Hepatic stellate cell (primary cell): ENCODE measurements at places on chromosomes 16 and 17.

GRCh38 chr17:40179923-40180659 is 2.8 kb downstream of the RAPGEFL1 start:
- peak; percentile 79 for DNase-seq

- no peak for DNase-seq
These were observed 7.9 kb downstream of the CMTM3 start for GRCh38 chr16:66612422-66612821.

DNA sequence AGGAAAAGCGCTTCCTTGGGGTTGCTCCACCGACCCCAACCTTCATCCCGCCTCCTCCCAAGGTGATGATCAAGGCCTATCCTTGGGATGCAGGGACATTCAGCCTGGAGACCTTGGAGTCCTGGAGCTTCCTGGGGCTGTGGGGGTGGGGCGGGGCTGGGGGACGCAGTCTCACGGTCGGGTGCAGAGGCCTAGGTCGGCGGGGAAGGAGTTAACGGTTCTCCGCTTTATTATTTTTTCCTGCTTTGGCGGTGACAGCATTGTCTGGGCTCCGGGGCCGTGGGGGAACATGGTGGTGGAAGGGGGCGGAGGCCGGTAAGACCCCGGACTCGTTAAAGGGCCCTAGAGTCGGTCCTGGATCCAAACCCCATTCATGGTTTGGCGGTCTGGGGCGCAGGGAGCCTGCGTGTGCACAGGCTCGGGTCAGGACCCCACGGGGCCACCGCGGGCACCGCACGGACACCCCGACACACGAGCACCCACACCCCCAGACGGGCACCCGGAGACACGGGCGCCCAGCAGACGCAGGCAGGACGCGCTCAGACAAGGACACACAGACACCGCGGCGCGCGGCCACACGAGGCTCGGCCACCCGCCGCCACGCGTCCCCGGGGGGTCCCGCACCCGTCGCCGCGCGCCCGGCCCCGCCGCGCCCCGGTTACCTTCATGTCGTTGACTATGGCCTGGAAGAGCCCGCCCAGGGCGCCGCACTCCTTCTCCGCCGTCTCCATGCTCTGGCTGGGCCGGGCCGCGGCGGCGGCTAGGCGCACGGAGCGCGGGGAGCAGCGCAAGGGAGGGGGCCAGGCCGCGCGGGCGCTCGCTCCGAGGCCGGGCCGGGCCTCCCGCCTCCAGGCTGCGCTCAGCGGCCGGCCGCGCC is 554 bp downstream of the MTSS2 start:
- DNase-seq, result peak; percentile 63

DNA sequence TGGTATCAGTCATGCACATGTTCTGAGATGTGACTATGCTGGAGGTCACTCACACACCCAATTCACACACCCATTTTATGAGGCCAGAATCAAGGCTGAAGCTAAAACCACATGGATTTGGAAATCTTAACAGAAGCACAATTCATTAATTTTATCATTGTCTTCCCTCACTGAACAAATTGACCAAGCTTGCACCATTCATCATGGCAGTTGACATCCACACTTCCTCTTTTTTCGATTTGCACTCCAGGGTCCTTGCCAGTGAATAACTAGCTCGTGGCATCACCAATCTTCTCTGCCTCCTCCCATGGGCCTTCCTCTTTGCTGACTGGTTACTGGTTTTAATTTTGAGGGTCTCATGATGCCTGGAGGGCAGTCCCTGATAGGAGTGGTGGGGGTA is 123.0 kb upstream of the ASIC2 start:
- no peak for DNase-seq

- no peak for DNase-seq
These were observed 18.2 kb upstream of the FASN start for GRCh38 chr17:82116246-82116645.

GRCh38 chr17:28119046-28119445 is 76.6 kb downstream of the NLK start:
- DNase-seq, result no peak

DNA sequence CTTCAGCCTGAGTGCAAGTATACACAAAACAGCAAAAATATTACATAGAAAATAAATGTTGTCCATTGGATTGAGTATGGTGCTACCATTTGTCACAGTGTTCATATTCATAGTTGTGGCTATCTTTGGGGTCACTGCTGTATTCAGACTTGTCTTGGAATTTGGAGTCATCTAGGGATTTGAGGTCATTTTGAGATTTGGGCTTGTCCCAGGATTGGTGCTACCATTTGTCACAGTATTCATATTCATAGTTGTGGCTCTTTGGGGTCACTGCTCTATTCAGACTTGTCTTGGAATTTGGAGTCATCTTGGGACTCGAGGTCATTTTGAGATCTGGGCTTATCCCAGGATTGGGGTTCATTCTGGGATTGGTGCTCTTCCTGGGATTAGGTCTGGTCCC is 24.8 kb downstream of the OMG start:
- DNase-seq, result no peak

DNA sequence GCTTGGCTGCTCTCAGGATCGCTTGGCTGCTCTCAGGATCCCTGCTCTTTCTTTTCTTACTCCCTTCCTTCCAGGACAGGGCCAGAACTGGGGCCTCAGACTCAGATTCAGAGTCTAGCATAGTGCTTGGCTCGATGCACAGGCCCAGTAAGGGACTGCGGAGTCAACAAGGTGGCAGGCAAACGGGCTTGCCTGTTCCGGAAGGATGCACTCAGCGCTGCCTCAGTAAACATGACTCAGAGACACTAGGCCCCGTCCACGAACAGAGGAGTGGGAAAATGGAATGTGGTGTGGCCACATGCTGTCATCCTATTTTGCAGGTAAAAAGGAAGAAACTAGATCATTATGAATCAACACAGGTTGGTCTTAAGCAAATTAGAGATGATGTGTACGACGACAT is 9.8 kb downstream of the SPHK1 start:
- no peak for DNase-seq

DNA sequence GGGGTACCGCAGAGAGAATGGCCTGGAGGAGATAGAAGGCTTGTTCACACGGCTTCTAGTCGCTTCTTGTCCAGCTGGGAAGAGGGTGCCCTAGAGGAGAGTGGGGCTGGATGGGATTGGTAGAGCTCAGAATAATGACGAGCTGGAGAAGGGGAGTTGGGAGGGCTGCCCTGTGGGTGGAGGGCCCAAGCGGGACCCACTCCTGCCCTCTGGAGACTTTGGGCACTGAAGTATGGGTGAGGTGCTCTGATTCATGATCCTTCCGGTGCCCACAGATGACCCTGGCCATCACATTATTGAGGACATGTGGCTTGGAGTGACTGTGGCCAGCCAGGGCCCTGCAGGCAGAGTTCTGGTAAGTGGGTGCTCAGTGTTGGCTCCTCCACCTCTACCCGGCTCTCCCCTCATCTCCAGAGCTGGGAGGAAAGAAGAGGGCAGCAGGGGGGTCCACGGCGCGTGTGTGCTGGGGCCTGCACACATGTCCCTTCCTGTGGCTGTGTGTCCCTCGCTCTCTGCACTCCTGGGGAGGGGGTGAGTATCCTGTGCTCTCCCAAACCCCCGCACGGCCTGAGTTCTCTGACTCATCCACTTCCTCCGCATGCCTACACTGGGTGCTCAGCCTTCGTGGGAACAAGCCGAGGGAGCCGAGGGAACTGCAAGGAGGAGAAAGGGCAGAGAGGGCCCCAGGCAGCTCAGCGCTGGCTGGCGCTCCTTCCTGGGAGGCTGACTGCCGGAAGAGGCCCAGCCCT is 8.5 kb downstream of the ITGA3 start:
- DNase-seq, result peak; percentile 97

DNA sequence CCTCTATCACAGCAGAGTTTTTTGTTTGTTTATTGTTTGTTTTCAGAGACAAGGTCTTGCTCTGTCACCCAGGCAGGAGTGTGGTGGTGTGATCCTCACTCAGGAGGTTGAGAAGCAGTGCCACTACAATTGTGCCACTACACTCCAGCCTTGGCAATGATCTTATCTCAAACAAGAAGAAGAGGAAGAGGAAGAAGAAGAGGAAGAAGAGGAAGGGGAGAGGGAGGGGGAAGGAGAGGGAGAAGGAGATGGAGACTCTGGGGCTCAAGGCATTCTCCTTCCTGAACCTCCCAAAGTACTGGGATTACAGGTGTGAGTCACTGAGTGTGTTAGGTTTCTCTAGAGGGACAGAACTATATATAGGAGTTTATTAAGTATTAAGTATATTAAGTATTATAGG is 17.1 kb upstream of the C17orf58 start:
- no peak for DNase-seq

- DNase-seq, result no peak
These were observed 30.9 kb downstream of the PAFAH1B1 start for GRCh38 chr17:2624292-2624731.

- no peak for DNase-seq
These were observed 12.0 kb downstream of the DGKE start for GRCh38 chr17:56845934-56846333.

DNA sequence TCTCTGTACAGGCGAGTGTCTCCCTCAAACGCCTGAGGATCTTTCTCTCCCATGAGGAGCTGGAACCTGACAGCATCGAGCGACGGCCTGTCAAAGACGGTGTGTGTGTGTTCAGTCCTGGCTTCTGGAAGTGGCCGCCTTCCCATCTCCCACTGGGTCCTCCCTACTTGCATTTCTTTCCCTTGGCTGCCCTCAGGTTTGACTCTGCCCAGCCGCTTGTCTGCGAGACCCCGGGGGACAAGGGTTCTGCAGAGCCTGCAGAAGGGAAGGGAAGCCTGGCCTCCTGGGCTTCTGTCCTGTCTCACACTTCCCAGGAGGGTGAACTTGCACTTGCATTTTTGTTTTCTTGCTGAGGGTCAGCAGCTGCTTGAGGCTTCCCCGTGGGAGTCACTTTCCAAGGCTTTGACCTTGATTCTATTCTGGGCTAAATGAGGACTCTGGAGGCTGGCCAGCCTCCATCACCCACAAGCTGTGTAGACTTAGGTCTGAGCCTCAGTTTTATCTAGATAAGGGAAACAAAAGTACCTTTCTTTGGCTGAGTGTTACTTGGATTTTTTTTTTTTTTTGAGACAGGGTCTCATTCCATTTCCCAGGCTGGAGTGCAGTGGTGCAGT is 122.3 kb downstream of the ABCC1 start:
- DNase-seq, result peak; percentile 43

- DNase-seq, result peak; percentile 78
These were observed 3.3 kb downstream of the HOXB2 start for GRCh38 chr17:48541577-48542113.

GRCh38 chr16:75264999-75265910 is 13.8 kb upstream of the BCAR1 start:
- DNase-seq, result no peak

DNA sequence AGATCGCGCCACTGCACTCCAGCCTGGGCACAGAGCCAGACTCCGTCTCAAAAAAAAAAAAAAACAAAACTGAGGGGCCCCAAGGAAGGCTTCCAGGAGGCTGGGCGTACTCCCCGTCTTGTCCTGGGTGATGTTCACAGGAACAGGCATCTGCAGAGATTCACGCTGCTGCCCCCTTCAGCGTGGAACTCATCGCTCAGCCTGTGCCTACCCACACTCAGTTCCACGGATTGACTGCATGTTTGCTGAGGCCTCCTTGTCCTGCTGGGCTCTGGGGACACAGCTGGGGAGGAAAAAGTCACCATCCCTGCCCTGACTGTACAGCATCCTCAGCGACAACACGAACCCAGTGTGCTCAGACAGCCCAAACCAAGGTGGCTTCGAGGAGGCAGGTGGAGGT is 12.9 kb upstream of the OSGIN1 start:
- DNase-seq, result no peak

DNA sequence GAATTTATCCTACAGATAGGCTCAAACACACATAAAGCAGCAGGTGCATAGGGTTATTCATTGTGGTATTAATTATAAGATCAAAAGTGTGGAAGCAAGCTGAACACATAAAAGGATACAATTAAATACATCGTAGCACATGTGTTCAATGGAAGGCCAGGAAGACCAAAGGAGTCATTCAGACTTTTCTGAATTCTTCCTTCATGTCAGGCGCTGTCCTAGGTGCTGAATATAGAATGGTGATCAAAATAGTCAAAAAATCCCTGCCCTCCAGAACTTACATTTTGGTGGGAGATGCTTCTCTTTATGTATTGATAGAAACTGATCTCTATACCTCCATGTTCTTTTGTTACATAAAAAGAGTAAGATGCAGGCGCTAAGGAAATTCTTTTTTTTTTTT is 439.0 kb upstream of the ASIC2 start:
- DNase-seq, result no peak

GRCh38 chr16:83899272-83899897 is 470 bp downstream of the MLYCD start:
- peak; percentile 61 for DNase-seq

GRCh38 chr17:69669441-69670178 is 255.1 kb downstream of the MAP2K6 start:
- DNase-seq, result no peak

- DNase-seq, result no peak
These were observed 33.9 kb downstream of the CYTH1 start for GRCh38 chr17:78748048-78748729.

GRCh38 chr17:61970030-61970429 is 42.2 kb upstream of the INTS2 start:
- DNase-seq, result no peak
